Amniotic epithelial cell (primary cell): ENCODE measurements at places on chromosomes 13 and 19.

- peak; percentile 58 for DNase-seq
These were observed 45.9 kb downstream of the SLC15A1 start for GRCh38 chr13:98706446-98707110.

GRCh38 chr13:93709506-93710244, 483.1 kb downstream of the GPC6 start:
- no peak for DNase-seq

GRCh38 chr19:49097453-49098288, 12.4 kb downstream of the SNRNP70 start:
- DNase-seq = peak; percentile 52

- DNase-seq = no peak
These were observed 177.5 kb downstream of the SLC7A1 start for GRCh38 chr13:29418026-29418425.

- DNase-seq = no peak
These were observed 714 bp downstream of the HSH2D start for GRCh38 chr19:16144216-16144581.

DNA sequence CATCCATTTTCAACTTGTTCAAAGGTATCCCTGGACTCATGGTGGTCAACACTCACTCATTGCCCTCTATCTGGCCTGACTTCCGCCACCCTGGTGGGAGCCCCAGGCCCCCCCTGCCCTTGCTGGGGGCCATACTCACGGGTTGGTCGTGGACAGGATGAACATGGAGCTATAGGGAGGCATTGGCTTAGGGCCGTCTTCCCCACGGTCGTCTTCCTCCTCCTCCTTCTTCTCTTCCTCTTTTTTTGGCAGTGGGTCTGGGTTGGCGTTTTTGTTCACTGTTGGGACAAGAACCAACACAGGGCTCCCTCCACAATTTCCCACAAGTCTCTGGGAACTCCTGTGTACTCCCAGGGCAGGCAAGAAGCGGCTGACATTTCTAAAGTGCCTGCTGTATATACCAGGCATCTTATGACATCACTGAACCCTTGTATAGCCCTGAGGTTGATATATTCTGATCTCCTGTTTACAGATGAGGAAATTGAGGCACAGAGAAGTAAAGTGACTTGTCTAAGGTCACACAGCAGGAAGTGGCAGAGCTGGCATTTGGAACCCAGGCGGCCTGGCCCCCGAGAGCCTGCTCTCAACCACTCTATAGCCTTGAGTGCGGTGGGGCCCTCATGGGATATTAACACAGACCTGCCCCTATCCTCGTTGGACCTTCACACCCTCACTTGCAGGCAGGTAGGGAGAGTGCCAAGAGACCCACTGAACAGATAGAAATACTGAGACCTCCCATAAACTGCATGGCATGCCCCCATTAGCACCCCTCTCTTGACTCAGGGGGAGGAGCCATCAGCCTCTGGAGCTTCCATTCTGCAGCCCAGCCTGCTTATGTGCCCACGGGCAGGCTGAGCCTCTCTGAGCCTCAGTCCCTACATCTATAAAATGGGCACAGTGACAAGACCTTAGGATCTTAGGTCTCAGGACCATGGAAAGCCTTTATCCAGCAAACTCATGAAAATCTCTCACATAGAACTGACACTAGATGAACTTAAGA, 135.0 kb downstream of the IER2 start:
- no peak for DNase-seq

- DNase-seq = peak; percentile 89
These were observed at the start of gene ZNF570 for GRCh38 chr19:37468961-37469777. TSS of gene ZNF570 (plus strand) at chr19:37469356. CDS start at chr19:37470355, 999 bp downstream.

- DNase-seq = no peak
These were observed 102.0 kb downstream of the KDM4B start for GRCh38 chr19:5070930-5071329.

DNA sequence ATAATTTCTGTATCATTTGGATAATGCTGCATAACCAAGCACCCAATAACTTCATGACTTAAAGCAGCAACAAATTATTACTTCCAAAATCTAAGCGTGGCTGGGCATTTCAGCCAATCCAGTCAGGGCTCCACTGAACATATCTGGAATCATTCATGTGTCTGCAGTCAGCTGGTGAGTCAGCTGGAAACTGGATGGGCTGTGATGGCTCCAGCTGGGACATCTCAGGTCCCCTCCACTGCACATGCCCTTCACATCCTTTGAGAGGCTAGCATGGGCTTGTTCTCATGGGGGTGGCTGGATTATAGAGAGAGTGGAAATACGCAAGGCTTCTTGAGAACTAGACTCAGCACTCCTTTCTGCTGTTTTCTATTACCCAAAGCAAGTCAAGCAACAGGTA, 961.9 kb downstream of the DIAPH3 start:
- DNase-seq = no peak

DNA sequence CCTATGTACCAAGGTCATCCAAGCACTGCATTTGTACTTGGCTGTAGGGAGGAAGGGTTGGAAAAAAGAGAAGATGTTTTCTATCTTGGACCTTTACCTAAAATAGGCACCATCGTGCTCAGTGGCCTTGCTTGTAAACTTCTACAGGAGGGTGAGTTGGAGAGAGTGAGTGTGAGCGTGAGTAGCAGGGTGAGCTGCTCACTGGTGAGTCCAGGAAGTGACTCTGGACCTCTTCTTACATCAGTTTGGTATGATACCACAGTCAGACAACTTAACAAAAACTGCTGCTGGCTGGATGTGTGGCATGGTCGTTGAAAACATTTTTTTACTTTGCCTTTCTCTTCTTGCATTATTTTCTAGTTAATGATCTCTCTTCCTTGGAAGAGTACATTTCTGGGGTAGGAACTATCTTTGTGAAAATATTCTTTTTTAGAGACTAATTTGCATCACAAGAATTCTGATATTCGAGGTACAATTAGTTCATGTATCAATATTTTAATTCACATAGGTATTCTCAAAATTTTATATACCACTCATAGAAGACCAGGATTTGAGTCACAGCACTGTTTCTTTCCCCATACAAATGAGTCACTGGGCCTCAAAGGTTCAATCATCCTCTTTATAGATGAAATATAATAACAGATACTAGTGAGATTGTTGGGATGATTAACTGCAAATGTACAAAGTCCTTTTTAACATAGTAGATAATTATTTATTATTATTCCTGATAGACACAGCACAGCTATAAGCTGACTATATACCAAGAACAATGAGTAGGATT, 651 bp downstream of the SERPINE3 start:
- peak; percentile 28 for DNase-seq

DNA sequence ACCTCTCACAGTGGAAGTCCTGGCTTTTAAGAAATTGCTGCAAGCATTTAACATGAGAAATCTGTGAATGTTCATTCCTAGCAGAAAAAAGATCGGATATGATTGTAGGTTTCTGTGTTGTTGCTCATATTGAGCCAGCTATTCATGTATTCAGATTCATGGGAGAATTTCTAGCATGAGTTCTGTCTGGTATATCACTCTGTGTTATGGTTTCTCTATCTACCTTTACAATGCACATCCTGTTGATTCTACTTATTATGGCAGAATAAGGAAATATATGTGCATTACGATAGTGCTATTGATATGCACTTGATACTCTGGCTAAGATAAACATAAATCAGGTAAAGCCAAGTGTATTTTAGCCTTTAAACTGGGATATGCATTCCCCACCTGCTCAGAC, 138.2 kb downstream of the KCNRG start:
- no peak for DNase-seq

GRCh38 chr13:113005076-113005865, 36.3 kb downstream of the MCF2L start:
- DNase-seq = no peak

DNA sequence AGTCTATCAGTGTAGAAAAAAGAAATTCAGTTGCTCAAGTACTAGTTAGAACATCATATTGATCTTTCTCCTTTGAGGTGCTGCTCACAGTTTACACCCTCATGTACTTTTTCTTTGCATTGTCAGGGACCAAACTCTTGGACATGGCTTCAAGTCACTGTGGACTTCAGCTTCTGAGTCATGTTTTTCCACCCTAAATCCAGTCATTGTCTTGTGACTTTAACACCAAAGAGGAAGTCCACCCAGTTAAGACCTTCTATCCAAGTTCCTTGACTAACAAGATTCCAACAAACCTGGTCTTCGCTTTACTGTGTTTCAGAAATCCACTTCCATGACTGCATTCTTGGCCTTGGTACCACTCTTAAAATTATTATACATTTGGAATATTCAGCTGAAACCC, 206.7 kb upstream of the ARGLU1 start:
- no peak for DNase-seq

DNA sequence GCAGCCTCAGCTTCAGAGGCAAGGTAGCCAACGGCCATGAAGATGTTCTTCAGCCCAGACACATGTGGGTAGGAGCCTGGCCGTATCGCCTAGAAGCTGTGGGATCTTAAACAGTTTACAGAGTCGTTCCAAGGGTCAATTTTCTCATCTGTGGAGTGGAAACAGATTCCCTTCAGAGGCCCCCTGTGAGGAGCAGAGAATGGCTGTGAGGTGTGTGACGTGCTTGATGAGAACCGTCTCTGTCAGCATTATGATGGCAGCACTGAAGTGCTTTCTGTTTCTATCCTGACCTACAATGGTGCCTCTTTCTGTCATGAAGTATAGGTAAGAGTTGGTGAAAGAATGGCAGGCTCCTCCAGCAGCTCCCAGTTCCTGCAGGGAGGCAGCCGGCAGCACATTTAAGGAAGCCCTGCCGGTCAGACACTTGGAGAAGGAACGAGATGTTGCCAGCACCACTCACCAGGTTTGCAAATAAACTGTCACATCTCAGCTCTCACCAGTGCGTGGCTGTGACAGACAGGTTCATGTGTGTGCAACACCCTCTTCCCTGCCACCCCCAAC, 277.3 kb downstream of the FOXO1 start:
- no peak for DNase-seq

GRCh38 chr13:99279637-99280036, 21.5 kb upstream of the GPR18 start:
- no peak for DNase-seq

- DNase-seq = peak; percentile 71
These were observed 13.8 kb downstream of the ZNF557 start for GRCh38 chr19:7083076-7083956.

GRCh38 chr13:24161010-24161775, 673 bp downstream of the SPATA13 start:
- no peak for DNase-seq

- DNase-seq = peak; percentile 92
These were observed 26.4 kb upstream of the TPT1 start for GRCh38 chr13:45367358-45367757.

GRCh38 chr13:110466266-110466915, 95.1 kb downstream of the RAB20 start:
- no peak for DNase-seq

- no peak for DNase-seq
These were observed 156.4 kb upstream of the FREM2 start for GRCh38 chr13:38530492-38530891.

- no peak for DNase-seq
These were observed 747 bp upstream of the MARK4 start for GRCh38 chr19:45250216-45250831.

DNA sequence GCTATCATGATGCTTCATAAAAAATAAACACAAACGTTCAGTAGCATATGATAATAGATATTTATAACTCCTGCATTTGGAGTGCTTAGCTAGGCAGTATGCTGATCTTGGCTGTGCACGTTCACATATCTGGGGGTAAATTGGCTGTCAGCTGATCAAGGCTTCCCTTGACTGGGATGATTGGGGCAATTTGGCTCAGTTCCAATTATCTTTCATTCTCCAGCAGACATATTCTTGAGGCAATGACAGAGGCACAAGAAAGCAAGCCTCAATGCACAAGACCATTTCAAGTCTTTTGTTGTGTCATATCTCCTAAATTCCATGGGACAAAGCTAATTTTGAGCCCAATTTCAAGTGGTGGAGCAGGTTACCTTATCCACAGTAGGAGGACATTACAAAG, 142.0 kb downstream of the DLEU7 start:
- no peak for DNase-seq

DNA sequence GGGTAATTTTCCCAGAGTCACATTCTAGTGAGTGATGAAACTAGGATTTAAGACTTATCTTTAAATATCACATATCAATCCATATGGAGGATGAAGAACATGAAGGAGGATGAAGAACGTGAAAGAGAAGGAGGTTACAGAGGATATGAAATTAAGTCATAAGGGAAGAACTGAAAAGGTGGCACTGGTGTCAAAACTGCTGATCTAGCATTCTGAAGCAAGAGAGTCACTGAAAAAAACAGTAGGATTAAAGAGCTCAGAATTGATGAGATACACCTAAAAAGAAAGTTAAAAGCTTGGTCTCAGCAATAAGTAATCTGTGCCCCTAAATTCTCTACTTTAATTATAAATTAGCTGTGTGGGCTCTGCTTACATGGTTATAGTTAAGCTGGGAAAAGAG, 156.5 kb downstream of the KCTD12 start:
- DNase-seq = no peak

- DNase-seq = no peak
These were observed 2.7 kb downstream of the S1PR2 start for GRCh38 chr19:10228393-10228792.

DNA sequence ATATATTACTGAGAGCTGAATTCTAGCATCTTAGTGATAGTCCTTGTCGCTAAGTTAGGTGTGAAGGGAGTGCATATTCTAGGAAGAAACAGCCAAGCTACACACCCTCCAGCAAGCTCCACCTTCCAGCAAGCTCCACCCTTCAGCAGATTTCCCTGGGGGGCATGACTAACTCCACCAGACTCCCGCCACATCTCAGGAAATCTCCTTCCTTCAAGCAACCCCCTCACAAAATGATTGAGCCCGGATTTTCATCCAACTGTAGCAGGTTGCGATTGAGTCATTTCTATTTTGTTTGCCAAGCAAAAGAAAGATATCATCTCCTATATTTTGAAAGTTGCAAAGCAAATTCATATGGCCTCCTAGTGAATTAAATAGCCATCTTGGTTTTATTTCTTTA, 162.1 kb upstream of the TMTC4 start:
- no peak for DNase-seq

DNA sequence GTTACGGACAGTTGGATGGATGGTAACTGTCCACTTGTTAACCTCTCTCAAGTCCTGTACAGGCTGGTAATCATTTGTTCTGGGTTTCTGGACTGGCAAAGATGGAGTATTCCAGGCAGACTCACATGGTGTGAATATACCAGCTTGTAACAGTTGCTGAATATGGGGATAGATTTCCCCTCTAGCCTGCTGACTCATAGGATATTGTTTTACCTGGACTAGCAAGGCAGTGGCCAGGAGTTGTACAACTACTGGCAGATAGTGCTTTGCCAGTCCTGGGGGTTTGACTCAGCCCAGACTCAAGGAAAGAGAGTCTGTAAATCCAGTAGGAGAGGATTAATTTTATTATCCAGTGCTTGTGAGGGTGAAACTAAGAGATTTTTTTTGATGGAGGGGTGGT, 74.0 kb downstream of the ZNF100 start:
- no peak for DNase-seq

- no peak for DNase-seq
These were observed 9.2 kb upstream of the RCBTB1 start for GRCh38 chr13:49594576-49594975.

DNA sequence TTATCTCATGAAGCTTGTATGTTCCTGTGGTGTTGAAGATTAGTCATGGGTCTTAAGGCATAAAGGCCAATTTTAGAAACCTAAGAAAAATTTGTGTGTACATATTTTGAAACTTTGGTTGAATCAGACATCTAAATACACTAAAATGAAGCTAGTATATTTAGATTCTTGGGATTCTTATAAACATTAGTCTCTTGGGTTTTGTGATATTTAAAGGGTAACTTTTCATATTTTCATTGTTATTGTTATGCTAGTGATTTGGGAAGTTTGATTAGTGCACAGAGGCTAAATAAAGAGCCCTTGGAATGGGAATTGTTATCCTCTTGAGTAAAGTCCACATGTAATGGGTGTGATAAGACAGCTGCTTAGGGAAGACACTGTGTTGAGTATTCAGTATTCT, 24.5 kb downstream of the UBA2 start:
- DNase-seq = peak; percentile 19

- no peak for DNase-seq
These were observed 29.3 kb downstream of the C1QTNF9 start for GRCh38 chr13:24338721-24339120.
